ENCODE measurements at places on chromosomes 5 and 9.

- no peak for DNase-seq
These were observed 29.2 kb upstream of the DNAH5 start for GRCh38 chr5:13973724-13974123.

- no peak for DNase-seq
These were observed 29.6 kb upstream of the SLC9A3 start for GRCh38 chr5:553874-554273.

- DNase-seq, result no peak
These were observed 278.0 kb downstream of the ZSWIM6 start for GRCh38 chr5:61609840-61610677.

DNA sequence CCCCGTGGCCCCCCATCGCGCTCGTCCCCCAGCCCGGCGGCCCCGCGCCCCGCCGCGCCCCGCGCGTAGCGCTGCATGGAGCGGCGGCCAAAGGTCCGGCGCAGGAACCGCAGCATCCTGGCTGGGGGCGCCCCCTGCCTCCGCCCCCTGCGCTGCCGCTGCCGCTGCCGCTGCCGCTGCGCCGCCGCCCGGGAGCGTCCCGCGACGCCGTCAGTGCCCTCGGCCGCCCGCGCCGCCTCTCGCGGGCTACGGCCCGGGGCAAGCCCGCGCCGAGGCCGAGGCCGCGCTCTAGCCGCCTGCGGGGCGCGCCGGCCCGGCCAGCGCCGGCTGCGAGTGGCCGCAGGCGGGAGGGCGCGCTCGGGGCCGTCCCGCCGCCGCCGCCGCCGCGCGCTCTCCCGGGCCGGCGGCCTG lies 523 bp downstream of the EPB41L4B start:
- DNase-seq, result no peak

GRCh38 chr5:169581580-169582227 lies 1.9 kb upstream of the SPDL1 start:
- no peak for DNase-seq

GRCh38 chr5:29811914-29812679 lies 1381.4 kb upstream of the CDH6 start:
- no peak for DNase-seq

DNA sequence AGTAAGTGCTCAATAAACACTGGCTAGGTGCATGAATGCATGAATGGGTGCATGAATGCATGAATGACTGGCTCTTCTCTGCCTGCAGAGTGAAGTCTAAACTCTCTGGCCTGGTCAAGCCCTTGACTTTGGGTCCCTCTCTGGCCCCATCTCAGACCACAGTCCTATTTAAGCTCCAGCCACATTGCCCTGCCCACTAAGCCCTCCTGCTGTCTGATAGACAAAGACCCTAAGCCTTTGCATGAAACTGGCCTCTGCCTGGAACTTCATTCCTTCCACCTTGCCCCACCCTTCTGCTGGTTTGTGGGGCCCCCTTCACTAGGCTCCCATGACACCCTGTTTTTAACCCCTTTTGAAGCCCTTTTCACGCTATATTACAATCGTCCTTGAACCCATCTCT lies 202.4 kb downstream of the TTLL11 start:
- no peak for DNase-seq

- DNase-seq, result no peak
These were observed 37.8 kb downstream of the B4GALT1 start for GRCh38 chr9:33129251-33129885.

- DNase-seq, result no peak
These were observed 244.7 kb downstream of the BNC2 start for GRCh38 chr9:16625811-16626210.

- no peak for DNase-seq
These were observed 948 bp upstream of the FAM53C start for GRCh38 chr5:138336952-138337684.
